ENCODE measurements at places on chromosomes 5 and 9. TPM values are rescaled to one million over a fixed set of nuclear protein-coding genes. Genes with fewer than 3 reads are reported as not detected.

Gene CLINT1
- 44.0 TPM for total RNA-seq

Gene ANKDD1B
- 0.93 TPM for total RNA-seq

Gene ALDOB
- total RNA-seq, result not detected

Gene SLC36A2
- not detected for total RNA-seq

Gene PCDHB12
- total RNA-seq, result 3.6 TPM

Gene SLC34A1
- total RNA-seq, result not detected

Gene DBH
- not detected for total RNA-seq

Gene IFNB1
- total RNA-seq, result not detected

Gene SV2C
- total RNA-seq, result 0.05 TPM

Gene IFNE
- not detected for total RNA-seq

Gene GDF9
- total RNA-seq, result 0.33 TPM

Gene C9
- not detected for total RNA-seq

Gene SLC6A7
- 0.19 TPM for total RNA-seq

Gene ALDH7A1
- total RNA-seq, result 18.5 TPM

Gene MEGF10
- 0.29 TPM for total RNA-seq

Gene PPWD1
- total RNA-seq, result 29.9 TPM

Gene PRDM9
- not detected for total RNA-seq

Gene TMEM174
- total RNA-seq, result not detected

Gene ENTPD8
- not detected for total RNA-seq

Gene PAM
- total RNA-seq, result 357 TPM

Gene PCDHAC2
- 0.32 TPM for total RNA-seq

Gene DCTN3
- 77.0 TPM for total RNA-seq

DNA sequence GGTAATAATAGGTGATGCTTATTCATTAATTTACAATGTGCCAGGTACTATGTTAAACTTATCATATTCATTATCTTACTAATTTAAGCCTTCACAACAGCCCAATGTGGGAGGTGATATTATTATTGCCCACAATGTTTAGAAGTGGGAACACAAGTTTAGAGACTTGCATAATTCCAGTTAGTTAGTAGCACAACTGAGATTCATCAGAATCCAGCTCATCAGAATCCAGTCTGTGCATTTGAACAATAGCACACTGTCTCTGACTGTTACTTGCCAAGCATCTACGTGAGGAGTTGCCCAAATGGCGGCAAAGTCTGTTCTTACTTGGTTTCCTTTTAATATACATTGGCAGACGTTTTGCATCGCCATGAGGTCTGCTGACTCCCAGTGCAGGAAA, 110.9 kb upstream of the BASP1 start:
- no peak for DNase-seq

DNA sequence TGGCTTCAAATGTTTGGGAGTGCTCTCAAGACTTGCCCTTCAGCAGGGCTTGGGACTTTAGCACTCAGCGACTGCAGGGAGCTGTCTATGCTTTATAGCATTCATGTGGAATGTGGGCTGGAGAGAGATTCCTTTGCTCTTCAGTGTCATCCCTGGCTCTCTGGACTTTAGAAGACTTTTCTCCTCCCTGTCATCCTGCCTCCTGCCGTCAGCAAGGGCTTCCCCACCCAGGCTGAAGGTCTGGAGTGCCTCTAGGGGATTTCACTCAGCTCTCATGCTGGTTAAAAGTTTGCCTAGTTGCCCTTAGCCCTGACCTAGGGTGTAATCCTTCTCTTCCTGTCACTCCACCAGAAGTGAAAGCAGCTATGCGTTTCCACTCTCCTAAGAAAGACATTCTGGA, 210.9 kb downstream of the FRMD3 start:
- DNase-seq, result no peak

GRCh38 chr5:148374690-148375360, 8.9 kb upstream of the FBXO38 start:
- DNase-seq, result no peak

GRCh38 chr5:103247118-103247517, 11.4 kb upstream of the MACIR start:
- DNase-seq, result no peak

- DNase-seq, result peak; percentile 77
These were observed 107.9 kb downstream of the PHF2 start for GRCh38 chr9:93684161-93684765.

GRCh38 chr9:114236391-114237138, 81.2 kb downstream of the COL27A1 start:
- DNase-seq, result no peak

DNA sequence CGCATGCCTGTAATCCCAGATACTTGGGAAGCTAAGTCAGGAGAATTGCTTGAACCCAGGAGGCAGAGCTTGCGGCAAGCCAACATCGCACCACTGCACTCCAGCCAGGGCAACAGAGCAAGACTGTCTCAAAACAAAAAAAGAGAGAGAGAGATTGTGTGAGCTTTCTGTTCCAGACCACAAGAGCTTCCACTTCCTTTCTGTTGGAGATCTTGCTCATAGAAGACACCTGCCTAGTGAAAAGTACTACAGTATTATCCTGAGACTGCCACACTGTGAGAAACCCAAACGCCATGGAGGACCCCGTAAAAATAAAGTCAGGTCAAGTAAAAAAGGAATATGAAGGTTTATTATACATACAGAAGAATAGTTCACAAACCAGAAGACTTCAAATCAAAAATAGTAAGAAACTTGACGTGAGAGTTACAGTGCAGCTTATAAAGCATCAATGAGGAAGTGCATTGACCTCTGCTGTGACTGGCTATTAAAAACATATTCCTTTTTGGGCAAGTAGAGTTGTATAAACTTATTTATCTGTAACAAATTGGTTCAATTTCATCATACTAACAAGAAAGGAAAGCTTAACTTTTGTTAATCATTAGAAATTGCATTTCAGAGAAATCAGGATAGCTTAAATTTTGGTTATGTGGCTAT, 4.3 kb upstream of the EMB start:
- no peak for DNase-seq

DNA sequence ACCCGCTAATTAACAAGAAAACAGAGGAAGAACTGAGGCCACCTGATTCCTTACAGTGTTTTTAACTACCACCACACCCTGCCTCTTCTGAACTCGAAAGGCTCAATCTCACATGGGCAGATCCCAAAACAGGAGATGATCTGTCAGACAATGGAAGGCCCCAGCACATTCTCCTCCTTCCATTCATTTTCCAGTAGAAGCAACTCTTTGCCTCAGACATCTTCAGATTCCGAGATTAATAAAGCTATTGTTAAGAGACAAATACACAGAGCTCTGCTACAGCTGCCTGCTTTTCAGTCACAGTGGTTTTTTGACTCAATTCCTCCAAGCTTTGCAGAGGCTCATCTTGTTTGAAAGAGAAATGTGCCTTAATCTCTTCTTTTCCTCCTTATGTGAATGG, 127.2 kb upstream of the ADAMTSL1 start:
- no peak for DNase-seq

- DNase-seq, result no peak
These were observed 17.1 kb downstream of the MSANTD3 start for GRCh38 chr9:100443781-100444768.

GRCh38 chr5:40601198-40601868, 78.4 kb upstream of the PTGER4 start:
- no peak for DNase-seq

- DNase-seq, result no peak
These were observed 3.4 kb downstream of the FREM1 start for GRCh38 chr9:14906644-14907359.

GRCh38 chr9:98879094-98879962, 64.4 kb upstream of the COL15A1 start:
- no peak for DNase-seq

DNA sequence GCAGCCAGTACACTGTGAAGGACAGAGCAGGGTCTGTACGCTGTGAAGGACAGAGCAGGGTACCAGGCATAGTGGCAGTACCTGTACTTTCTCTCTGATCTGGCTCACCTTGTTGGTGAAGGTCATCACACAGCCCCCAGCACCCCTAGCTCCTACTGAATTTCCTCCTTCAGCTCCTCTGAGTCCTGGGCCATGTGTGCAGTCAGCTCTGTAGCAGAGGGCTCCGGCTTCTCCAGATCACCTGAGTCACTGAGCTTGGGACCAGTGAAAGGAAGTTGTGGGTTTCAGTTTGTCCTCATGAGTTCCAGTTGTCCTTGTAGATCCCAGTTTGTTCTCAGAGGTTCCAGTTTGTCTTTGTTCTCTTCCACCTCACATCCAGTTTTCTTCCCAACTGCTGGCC, 5.5 kb downstream of the NUDT2 start:
- no peak for DNase-seq

- DNase-seq, result no peak
These were observed 24.2 kb upstream of the CAMLG start for GRCh38 chr5:134714120-134714519.

GRCh38 chr5:33925278-33925677, 10.9 kb upstream of the RXFP3 start:
- no peak for DNase-seq

- no peak for DNase-seq
These were observed 179.8 kb upstream of the EDIL3 start for GRCh38 chr5:84564321-84565075.

DNA sequence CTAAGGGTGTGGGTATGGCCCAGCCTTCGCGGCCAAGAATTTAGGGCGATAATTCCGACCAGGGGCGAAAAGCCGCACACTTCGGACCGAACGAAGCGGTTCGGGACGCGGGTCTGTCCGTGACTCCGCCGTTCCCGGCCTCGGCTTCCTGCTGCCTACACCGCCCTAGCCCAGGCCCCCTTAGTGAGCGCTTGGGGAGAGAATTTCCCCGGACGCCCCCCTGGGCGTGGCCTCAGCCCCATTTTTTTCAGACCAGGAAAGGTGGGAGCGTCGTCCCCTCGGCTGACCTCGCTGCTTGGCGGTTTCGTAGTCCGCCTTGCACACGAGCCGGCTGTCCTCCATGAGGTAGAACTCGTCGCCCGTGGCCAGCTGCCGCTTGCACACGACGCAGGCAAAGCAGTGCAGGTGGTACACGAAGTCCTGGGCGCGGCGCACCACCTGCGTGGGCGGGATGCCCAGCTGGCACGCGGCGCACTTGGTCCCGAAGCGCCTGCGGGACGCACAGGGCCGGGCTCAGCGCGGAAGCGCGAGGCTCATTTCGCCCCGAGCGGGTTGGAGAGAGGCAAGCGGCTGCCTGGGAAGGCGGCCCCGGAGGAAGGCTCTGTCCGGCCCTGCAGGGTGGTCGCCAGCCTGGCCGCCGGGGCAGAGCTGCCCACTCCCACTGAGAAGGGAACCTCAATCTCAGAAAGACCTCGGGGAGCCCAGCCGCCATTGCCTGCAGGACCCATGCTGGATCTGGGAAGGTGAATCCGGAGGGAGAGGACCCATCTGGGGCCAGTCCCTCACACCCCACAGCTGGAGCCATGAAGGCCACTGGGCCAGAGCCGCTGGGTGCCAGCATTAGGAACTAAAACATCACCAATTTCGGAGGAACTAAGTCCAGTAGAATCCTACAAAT, 5.3 kb downstream of the LHX3 start:
- DNase-seq, result no peak

- DNase-seq, result no peak
These were observed 196.4 kb downstream of the NR3C1 start for GRCh38 chr5:143207058-143207457.

GRCh38 chr5:150931368-150931965, 26.7 kb upstream of the ZNF300 start:
- DNase-seq, result no peak

DNA sequence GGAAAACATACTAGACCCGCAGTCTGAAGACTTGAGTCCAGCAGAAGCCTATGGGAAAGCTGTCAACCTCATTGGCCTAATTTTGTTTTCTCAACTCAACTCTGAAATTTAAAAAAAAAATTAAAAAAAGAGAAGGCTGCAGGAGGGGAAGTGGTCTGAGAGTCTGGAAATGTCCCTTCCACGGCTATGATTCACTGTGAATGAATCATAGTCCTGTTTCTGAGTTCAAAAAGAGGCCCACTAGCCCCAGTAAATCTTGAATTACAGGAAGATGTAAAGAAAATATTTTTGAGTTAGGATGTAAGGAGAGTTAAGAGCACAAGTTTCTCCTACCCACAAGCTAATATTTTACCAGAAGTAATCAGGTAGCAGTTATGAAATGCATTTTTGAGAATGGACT, 565.5 kb upstream of the DMAC1 start:
- DNase-seq, result no peak

- DNase-seq, result no peak
These were observed 102.6 kb downstream of the CAAP1 start for GRCh38 chr9:26789959-26790358.

GRCh38 chr5:538271-538771, 14.1 kb upstream of the SLC9A3 start:
- DNase-seq, result peak; percentile 79

GRCh38 chr9:72623156-72623555, 101.7 kb downstream of the TMC1 start:
- no peak for DNase-seq

DNA sequence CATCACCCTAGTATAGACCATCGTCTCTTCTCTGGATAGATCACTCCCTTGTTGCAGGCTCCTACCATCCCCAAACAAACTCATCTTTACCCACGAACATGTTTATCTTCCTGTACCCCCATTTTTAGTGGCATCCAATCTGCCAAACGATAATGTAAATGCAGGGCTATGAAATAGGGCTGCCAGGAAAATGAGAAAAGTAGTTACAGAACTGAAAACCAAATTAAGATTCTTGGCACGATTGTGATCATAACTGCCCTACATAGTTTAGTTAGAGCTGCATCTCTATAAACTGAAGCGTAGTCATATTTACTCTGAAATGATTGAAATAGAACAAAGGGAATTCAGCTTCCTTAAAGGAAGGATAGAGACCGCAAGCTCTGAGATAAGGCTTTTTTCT, 26.1 kb downstream of the ABITRAM start:
- DNase-seq, result no peak

DNA sequence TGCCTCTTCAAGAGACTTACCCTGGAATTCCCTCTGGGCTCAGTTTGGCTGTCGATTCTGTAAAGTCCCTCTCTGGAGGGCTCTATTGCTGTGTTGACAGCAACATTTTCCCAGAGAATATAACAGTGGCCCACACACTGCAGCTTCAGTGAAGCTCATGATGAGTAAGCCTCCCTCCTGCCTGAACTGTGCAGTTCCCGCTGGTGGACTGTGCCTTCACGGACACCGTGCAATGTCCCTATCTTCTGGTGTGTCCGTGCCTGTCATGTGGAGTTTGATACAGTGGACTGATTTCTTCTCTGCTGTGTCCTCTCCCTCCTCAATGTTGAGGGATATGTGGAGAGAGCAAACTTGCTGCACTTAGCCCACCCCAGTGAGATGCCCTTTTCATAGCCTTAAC, 109.0 kb downstream of the NTRK2 start:
- DNase-seq, result no peak
